ENCODE measurements at places on chromosomes 2 and 18.

DNA sequence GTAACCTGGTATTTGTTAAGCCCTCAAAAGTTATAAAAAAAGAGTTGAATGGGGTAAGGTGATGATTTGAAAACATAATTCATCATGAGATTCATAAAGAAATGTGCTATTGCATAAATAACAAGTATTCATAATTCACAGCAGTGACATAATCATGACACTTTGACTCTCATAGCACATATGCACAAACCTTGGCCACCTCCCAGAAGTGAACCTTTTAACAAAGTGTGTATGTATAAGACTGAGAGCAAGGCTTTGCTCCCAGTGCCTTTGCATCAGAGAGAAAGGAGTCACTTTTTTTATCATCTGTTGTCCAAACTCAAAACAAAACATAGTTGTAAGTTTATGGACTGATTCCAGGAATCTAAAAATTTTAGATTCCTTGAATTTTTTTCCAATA lies 15.0 kb upstream of the HTR2B start:
- no peak for DNase-seq

- DNase-seq, result no peak
These were observed 1408.2 kb upstream of the PIK3C3 start for GRCh38 chr18:40546875-40547274.

DNA sequence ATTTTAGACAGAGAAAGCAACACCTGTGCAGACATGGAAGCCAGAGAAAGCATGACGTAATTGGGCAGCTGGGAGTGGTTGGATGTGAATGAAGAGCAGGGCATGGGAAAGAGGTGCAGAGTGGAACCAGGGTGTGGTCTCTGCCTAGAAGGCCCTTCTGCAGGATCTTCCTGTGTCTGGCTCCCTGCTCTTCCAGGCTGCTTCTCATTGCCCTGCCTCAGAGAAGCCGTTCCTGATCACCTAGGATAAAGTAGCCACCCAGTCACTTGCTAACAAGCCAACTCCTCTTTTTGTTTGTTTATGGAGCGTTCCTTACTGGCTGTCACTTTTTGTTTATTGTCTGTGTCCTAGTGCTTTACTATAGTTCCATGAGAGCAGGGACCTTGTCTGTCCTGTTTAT lies 28.5 kb downstream of the GALNT1 start:
- no peak for DNase-seq

DNA sequence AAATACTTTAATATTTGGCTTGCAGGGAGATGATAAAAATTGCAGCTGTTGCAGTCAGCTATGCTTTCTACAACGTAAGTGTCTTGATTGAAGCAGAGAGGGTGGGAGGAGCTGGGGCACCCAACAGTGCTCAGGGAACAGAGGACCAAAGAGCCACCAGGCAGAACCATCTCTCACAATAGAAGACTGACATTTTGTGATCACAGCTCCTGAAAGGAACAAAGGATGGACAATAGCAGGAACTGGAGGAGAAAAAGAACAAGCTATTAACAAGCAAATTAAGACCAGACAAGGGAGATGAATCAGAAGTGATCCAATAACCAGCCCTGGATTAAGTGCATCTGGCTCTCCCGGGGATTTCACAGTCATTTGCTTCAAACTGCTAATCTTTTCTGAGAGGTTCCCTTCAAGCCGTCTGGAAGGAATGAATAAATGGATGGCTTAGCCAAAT lies 65.7 kb upstream of the SMAD2 start:
- no peak for DNase-seq

DNA sequence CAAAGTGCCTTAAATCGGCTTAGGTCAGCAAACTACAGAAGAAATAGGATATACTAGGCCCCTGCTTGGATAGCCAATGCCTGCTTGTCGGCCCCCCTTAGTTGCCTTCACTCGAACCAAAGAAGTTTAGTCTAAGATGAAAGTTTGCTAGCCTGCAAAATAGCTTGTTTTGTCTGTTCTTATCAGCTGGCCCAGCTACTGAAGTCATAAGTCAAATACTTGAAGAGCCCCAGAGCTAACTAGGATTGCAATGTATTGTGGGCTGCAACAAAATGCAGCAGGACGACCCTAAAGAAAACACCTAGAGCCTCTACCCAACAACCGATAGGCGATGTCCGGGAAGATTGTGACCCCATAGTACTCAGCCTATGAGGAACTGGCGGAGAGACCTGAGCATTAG lies 183.5 kb upstream of the HS6ST1 start:
- DNase-seq, result no peak

GRCh38 chr2:5035057-5035488 lies 657.1 kb upstream of the SOX11 start:
- DNase-seq, result no peak

GRCh38 chr2:40286721-40287120 lies 165.2 kb downstream of the SLC8A1 start:
- DNase-seq, result no peak

DNA sequence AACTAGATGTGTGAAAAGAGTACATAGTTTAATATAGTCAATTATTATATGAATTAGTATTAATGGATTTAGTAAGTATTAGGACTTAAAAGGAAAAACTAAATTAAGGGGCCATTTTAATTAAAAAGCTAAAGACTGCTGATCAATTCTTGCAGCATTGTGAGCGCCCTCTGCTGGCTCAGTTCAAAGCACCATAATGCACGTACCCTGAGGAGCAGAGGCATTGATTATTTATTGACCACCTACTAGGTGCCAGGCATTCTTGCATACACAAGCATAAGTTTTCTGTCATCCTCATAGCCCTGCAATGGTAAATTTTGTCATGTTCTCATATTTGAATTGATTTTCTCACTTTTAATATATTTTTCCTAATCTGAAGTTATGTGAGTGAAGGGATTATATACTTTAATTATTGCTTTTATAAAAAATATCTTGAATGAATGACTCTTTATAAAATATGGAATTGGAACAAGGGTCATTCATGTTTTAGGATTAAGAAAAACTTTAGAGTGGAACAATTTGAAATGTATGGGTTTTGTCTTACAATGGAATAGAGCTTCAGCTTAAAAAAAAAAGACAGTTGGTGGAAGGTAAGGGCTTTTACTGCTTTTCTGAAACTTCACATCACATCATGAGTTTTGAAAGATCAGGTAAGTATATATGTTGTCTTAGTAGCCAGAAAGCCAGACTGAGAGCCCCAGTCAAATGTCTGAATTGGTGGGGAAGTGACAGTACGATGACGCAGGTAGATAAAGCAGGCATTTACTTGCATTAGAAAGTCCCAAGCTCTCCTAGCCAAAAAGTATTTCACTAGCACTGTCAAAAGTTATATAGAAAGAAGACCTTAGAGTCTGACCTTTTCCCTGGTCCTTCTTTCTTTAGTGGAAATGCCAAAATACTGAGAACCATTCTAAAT lies 9.7 kb downstream of the ITGA4 start:
- peak; percentile 43 for DNase-seq

DNA sequence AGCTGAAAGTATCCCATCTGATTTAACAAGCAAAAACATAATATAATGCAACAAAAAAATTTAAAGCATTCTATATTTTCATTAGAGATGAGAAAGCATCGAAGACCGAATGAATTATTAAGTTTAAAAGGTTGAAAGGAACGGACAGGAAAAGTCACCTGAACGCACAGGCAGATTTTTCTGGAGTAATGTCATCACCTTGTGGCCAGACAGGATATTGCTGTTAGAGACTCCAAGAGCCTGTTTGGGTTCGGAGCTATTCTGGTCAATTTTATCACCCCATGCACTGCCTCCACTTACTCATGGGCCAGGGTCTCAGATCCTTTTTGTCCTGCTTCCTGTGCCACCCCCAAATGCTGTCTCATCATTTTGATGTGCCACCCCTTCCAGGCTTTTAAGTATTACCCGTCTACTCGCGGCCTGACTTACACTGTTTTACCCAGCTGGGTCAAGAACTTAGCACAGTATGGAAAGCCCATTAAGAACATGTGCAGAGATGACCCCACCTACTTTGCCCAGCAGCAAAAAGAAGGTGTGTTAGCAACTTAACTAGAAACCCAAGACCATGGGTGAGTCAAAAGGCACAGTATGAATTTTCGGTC lies 27.3 kb downstream of the GKN2 start:
- no peak for DNase-seq

GRCh38 chr18:384897-385296 lies 115.6 kb downstream of the COLEC12 start:
- DNase-seq, result no peak

DNA sequence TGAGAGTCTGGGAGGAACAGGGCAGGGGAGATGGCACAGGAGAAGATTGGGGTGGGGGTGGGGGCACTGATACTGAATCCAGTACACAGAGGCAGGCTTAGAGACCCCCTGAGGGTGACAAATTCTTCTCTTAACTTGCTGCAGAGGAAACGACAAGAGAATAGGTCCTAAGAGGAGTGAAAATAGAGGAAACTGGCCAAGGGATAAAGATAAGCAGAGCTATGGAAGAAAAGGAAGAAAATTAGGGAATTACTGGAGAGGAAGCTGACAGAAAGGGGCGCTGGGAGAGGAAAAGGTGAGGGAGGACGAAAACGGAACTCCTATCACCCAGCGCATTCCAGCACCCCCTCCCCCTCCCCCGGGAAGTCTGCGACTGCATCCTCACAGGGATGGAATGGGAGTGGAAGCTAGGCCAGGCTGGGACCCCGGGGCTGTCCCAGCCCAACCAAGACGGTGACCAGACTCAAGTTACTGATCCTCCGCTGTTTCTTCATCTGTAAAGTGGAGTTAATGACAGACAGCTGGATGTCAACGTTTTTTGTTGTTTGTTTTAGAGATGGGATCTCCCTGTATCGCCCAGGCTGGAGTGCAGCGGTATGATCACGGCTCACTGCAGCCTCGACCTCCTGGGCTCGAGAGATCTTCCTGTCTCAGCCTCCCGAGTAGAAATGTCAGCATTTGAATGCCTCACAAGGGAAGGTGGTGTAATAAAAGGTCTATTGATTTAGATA lies 2.6 kb upstream of the EMX1 start:
- no peak for DNase-seq

DNA sequence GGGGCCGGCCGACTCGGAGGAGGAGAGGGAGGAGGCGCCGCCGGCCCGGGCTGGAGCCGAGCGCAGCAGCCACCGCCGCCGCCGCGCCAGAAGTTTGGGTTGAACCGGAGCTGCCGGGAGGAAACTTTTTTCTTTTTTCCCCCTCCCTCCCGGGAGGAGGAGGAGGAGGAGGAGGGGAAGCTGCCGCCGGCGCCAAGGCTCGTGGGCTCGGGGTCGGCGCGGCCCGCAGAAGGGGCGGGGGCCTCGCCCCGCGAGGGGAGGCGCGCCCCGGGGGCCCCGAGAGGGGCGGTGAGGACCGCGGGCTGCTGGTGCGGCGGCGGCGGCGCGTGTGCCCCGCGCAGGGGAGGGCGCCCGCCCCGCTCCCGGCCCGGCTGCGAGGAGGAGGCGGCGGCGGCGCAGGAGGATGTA lies 316 bp downstream of the CRIM1 start:
- DNase-seq, result no peak

- no peak for DNase-seq
These were observed 65.6 kb downstream of the COL5A2 start for GRCh38 chr2:189113963-189114362.

DNA sequence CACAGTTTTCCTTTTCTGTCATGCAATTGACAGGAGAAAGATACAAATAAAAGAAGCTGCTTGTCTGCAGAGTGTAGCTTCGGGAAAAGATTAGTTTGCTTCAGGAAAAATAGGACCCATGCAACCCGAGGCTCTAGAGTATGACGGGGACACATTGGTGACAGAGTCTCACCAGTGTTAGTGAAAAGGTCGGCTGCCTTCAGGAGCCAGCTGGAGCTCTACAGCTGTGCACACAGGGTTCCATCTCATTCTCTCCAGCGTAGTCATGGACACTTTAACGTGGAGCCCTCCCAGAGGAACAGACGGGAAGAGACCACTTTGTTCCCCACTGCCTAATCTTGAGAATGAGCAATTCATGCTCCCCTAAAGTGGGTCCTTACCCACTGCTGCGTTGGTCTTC lies 42.9 kb downstream of the FECH start:
- DNase-seq, result no peak

DNA sequence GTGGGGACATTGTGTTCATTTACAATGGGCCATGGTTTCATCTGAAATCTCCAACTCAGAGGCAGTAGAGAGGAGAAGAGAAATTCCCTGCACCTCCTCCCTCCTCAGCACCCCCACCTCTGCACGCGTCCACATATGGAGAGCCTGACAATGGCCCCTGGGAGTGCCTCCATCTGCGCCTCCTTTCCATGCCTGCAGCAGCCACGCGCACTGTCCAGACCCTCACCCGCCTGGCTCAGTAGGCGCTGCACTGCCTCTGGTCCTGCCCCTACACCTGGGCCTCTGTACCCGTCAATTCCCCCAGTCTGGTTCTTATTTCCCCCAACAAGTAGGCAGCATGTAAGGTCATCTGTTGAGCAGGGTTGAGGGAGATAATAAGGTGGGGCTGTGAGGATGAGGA lies 23.8 kb downstream of the MPHOSPH10 start:
- no peak for DNase-seq

GRCh38 chr2:105129722-105130232 lies 91.9 kb downstream of the MRPS9 start:
- DNase-seq, result no peak

GRCh38 chr18:64474255-64474654 lies 325.4 kb upstream of the LINC00305 start:
- no peak for DNase-seq

GRCh38 chr18:74450626-74451025 lies 6.5 kb downstream of the DIPK1C start:
- DNase-seq, result no peak

GRCh38 chr2:173589604-173590275 lies 235.1 kb downstream of the CDCA7 start:
- DNase-seq, result peak; percentile 53

DNA sequence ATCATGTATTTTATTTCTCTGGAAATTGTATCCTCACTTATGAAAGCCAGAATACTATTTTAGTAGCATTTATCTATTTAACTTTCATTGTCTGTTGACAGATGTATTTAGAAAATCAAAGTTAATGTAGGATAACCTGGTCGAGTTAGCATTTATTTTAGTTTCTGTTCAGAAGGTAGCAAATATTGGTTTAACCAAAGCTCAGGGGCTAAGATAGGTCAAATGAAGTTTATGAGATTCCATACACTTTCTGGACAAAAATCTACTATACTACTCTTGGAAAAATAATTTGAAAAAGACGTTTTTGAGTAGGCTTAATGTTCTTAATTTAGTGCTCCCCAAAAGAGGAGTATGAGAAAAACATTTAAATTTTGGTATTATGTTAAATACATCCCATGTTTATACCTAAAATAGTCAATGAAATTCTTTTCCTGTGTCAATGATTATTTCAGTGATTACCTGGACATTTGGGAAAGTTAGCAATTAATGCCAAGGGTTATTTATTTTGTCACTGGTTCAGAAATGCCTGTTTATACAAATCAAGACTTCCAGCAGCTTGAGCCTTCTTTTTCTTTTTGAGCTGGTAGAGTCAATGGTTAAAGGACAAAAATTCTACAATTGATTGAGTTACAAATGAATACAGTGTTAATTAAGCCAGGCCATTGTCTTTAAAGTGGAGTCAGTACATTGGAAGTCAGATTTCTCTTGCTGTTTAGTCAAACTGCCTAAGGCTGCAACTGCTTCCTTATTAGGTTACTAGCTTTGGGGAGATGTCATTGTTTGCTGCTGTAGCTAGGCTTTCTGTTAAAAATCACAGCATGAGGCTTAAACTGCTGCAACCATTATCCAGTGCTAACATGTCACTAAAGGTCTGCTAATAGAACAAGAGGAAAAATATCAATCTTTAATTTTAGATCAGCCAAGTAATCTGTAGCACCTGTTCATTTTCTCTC lies 182.3 kb downstream of the CAMKMT start:
- DNase-seq, result no peak

Measured in femur (tissue), 1 donor.